Naive thymus-derived CD4-positive, alpha-beta T cell (primary cell): ENCODE measurements at places on chromosomes 6 and 20. TPM values are rescaled to one million over a fixed set of nuclear protein-coding genes. Genes with fewer than 3 reads are reported as not detected.

Gene PSMB8
- 146 TPM for total RNA-seq

Gene FKBP1C
- not detected for total RNA-seq

Gene RAD21L1
- not detected in 2 replicates for total RNA-seq

Gene SLC17A1
- not detected for total RNA-seq

Gene C20orf202
- not detected for total RNA-seq

DNA sequence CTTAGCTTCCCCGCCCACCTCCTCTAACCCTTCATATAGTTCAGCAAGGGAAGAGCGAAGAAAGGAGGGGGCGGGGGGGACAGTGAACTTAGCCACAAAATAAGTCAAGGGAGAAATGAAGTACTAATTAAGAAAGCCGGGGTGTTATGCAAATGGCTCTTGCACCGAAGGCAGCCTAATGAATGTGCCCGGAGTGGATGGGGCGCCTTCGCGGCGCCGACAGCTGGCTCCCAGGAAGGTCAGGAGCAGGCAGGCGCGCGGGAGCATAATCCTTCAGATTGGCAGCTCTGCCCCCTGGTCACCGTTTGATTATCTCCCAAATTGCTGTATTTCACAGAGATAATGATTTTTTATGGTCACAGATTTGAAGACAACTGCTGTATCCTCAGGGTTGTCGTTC is 395.1 kb downstream of the TFAP2B start:
- no peaks in the 10 kb centered on the region for H3K36me3 ChIP-seq
- H3K27me3 ChIP-seq = no peaks in the 10 kb centered on the region
- DNase-seq = no peak
- no peak overlapping the region for H3K4me3 ChIP-seq
- H3K27ac ChIP-seq = no peak overlapping the region

DNA sequence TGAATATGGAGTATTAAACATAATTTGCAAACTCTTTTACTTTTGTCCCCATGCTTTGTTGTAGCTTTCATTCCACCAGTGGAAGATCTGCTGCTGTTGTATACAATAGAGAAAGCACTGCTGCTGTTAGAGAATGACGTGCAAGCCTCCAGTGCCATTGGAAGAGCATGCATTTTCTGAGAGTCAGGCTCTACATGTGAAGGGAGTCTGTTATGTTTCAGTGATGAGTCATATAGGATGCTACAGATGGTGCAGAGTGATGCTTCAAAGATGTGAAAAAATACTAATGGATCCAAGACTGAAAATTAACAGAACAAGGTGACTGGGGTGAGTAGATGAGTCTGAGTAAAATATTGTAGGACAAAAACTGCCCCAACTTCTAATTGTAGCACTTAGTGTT is 22.4 kb upstream of the BACH2 start:
- H3K27me3 ChIP-seq = no peaks in the 10 kb centered on the region
- H3K36me3 ChIP-seq = no peaks in the 10 kb centered on the region
- DNase-seq = no peak
- H3K27ac ChIP-seq = no peak overlapping the region
- no peak overlapping the region for H3K4me3 ChIP-seq

GRCh38 chr6:137746264-137746663 is 120.8 kb upstream of the TNFAIP3 start:
- no peak overlapping the region for H3K4me3 ChIP-seq
- H3K4me1 ChIP-seq = no peaks in the 10 kb centered on the region
- no peak for DNase-seq
- no peaks in the 10 kb centered on the region for H3K27me3 ChIP-seq

GRCh38 chr6:150773969-150774368 is 91.5 kb upstream of the MTHFD1L start:
- H3K27me3 ChIP-seq = no peaks in the 10 kb centered on the region
- no peaks in the 10 kb centered on the region for H3K36me3 ChIP-seq
- no peak overlapping the region for H3K4me3 ChIP-seq
- H3K4me1 ChIP-seq = no peaks in the 10 kb centered on the region

GRCh38 chr20:20808016-20808415 is 95.6 kb upstream of the RALGAPA2 start:
- no peaks in the 10 kb centered on the region for H3K27me3 ChIP-seq
- no peak overlapping the region for H3K4me3 ChIP-seq
- H3K4me1 ChIP-seq = no peaks in the 10 kb centered on the region
- H3K27ac ChIP-seq = no peak overlapping the region

- H3K27me3 ChIP-seq = no peaks in the 10 kb centered on the region
- H3K4me3 ChIP-seq = peak overlapping the region; percentile 90
- H3K27ac ChIP-seq = peak overlapping the region; percentile 87
- H3K4me1 ChIP-seq = peaks cover 13% of the 10 kb centered on the region
- DNase-seq = no peak
- no peaks in the 10 kb centered on the region for H3K36me3 ChIP-seq
Observed at GRCh38 chr6:122400462-122401089, 1.1 kb downstream of the HSF2 start.

- H3K27ac ChIP-seq = no peak overlapping the region
- no peaks in the 10 kb centered on the region for H3K36me3 ChIP-seq
- no peaks in the 10 kb centered on the region for H3K27me3 ChIP-seq
- no peaks in the 10 kb centered on the region for H3K4me1 ChIP-seq
- DNase-seq = no peak
- no peak overlapping the region for H3K4me3 ChIP-seq
Observed at GRCh38 chr20:9344083-9344920, 170.1 kb upstream of the LAMP5 start.

- no peaks in the 10 kb centered on the region for H3K27me3 ChIP-seq
- peaks cover 8% of the 10 kb centered on the region for H3K4me1 ChIP-seq
- no peaks in the 10 kb centered on the region for H3K36me3 ChIP-seq
- H3K27ac ChIP-seq = no peak overlapping the region
Observed at GRCh38 chr6:119112812-119113530, 34.5 kb upstream of the FAM184A start.

- H3K4me1 ChIP-seq = no peaks in the 10 kb centered on the region
- no peaks in the 10 kb centered on the region for H3K36me3 ChIP-seq
- no peak for DNase-seq
- H3K4me3 ChIP-seq = no peak overlapping the region
- no peaks in the 10 kb centered on the region for H3K27me3 ChIP-seq
Observed at GRCh38 chr6:81511423-81511822, 241.1 kb downstream of the TENT5A start.
